ENCODE measurements at places on chromosomes 5 and 9.

GRCh38 chr9:71608825-71609447 lies 159.4 kb downstream of the CEMIP2 start:
- DNase-seq: no peak

- no peak for DNase-seq
Measured at GRCh38 chr9:131622523-131622922, 77.2 kb downstream of the PRRT1B start.

GRCh38 chr5:44646016-44646415 lies 162.7 kb upstream of the MRPS30 start:
- no peak for DNase-seq

DNA sequence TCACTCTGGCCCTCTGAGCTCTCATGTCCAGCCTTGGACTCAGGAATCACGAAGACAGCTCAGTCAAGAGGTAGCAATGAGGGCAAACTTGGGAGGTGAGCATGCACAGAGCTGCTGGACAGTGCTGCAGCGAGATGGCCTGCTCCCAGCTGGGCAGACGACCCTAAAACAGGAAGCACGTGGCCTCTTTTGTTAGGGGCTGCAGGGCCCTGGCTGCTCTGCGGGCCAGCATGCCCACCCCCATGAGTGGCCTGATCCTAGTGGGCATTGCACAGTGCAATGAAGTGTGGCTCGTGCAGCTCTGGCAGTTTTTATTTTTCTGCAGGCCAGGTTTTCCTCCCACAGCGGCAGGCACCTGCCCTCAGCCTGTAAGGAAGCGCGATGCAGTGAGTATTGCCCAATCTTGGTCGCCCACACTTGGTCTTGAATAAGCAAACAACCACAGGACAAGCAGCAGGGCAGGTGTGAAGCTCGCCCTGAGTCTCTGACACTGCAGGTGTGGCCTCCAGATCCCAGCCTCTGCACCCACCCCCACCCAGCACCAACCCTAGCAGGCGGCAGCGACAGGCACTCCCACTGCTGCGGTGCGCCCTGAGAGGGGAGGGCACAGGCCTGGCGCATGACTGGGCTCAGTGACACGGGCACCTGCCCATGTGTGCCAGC lies 60.8 kb downstream of the SEMA4D start:
- no peak for DNase-seq

DNA sequence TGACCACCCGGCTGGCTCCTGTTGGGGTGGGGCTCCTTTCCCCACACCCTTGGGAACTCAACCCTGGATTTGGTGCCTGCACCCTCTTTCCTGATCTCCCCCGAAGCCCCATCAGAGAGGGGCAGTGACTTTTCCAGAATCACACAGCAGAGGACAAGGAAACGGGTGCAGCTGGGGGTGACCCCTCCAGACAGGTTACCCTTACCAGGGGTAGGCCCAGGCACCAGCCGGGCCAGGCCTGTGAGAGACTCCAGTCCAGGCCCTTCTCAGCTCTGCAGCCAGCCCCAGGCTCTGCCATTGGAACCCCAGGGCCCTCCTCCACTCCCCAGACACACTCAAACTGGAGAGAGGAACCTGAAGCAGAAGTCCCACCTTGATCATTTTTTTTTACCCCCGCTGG lies 19.0 kb upstream of the PHYHD1 start:
- DNase-seq: no peak

All from stimulated activated CD4-positive, alpha-beta T cell treated with anti-CD3 and anti-CD28 coated beads, Interleukin-4, amount 100 ng/mL, for 48 hours (primary cell).